ENCODE measurements at places on chromosomes 2 and 18. TPM values are rescaled to one million over a fixed set of nuclear protein-coding genes. Genes with fewer than 3 reads are reported as not detected.

STRADB gene
- total RNA-seq, result 38.3 TPM

GREB1 gene
- total RNA-seq, result 12.4 TPM

HJURP gene
- total RNA-seq, result 0.13 TPM

LIPG gene
- 1.2 TPM for total RNA-seq

All from omental fat pad (tissue), 4 donors.